Activated CD8-positive, alpha-beta memory T cell treated with anti-CD3 and anti-CD28 coated beads, Interleukin-2, amount 10 ng/mL, durations not matched to agents 7 days and 5 days (primary cell): ENCODE measurements at places on chromosomes 7 and 10. TPM values are rescaled to one million over a fixed set of nuclear protein-coding genes. Genes with fewer than 3 reads are reported as not detected.

DNA sequence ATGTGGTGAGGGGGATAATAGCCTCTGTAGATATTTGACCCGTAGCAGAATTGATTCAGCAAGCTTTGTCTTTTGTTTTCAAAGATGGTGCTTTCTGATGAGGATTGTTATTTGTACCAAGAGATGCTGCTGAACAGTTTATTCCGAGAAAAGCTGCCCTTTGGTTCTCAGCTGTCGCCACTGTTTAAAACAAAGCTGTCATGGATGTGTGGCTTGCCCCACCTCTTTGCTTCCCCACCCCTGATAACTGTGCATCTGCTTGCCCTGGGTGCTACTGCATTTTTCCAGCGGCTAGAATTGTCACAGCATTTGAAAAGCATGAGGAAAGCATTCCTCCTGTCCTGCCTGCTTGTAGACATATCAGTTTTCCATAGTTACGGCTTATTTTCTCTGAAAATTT is 226.9 kb upstream of the CSTF2T start:
- no peaks in the 10 kb centered on the region for H3K36me3 ChIP-seq
- H3K27me3 ChIP-seq = no peaks in the 10 kb centered on the region
- DNase-seq = no peak

DNA sequence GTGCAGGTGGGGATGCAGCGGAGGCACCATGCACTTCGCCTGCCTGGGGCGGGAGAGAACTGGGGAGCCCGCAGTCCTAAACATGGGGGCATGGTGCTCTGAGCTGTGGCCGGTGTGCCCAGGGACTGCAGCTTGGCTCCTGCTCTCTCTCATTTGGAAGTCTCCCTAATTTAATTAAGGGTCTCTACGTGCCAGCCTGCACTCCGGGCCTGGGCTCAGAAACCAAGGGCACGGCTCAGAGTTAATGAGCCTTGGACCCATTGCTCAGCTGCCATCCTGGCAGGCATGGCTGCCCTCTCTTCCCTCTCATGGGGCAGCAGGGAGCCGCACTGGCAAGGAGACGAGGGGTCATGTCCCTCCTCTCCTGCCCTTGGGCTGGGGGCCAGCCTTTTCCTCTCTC is 115.6 kb downstream of the CDH23 start:
- no peaks in the 10 kb centered on the region for H3K27me3 ChIP-seq
- no peaks in the 10 kb centered on the region for H3K4me1 ChIP-seq
- H3K36me3 ChIP-seq = no peaks in the 10 kb centered on the region
- no peak overlapping the region for H3K27ac ChIP-seq
- H3K4me3 ChIP-seq = no peak overlapping the region

STAMBPL1 gene
- total RNA-seq = 53.0 TPM

DNA sequence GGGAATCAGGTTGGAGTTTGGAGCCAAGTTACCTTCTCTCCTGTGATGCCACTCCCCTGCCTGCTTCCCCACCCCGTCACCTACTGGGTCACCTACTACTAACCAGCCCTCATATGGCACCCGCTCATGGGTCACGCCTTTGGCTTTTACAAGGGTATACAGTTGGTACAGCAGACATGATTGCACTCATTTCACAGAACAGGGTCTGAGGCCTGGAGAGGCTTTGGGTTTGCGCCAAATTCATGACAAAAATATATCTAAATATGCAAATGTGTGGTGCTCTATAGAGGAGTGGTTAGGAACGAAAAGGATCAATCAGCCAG is 10.7 kb downstream of the CRYGN start:
- peaks cover 16% of the 10 kb centered on the region for H3K27me3 ChIP-seq
- peaks cover 41% of the 10 kb centered on the region for H3K4me1 ChIP-seq
- no peak overlapping the region for H3K4me3 ChIP-seq
- no peak for DNase-seq
- H3K36me3 ChIP-seq = no peaks in the 10 kb centered on the region

- no peak for DNase-seq
- peaks cover 8% of the 10 kb centered on the region for H3K4me1 ChIP-seq
- no peak overlapping the region for H3K4me3 ChIP-seq
Observed at GRCh38 chr10:15363031-15363430, 8.1 kb downstream of the FAM171A1 start.

GJD4 gene
- not detected for total RNA-seq
